Amniotic epithelial cell (primary cell): ENCODE measurements at places on chromosomes 13 and 19.

DNA sequence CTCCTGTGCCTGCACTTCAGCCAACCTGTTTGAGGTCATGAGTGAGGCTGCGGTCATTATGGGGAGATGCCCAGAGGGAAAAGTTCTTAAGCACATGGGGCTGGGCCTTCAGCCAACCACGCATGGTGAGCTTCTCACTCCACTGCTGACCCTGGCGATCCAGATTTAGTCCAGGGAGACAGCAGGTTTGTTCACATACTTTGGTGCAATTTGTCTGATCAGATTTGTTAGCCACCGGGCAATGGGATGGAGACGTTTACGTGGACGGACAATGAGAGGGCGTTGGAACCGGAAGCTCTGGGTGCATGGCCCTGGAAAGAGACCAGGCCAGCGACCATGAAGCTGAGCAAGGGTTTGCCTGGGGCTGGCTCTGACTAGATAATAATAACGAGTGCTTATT, 56.2 kb downstream of the RGCC start:
- no peak for DNase-seq

DNA sequence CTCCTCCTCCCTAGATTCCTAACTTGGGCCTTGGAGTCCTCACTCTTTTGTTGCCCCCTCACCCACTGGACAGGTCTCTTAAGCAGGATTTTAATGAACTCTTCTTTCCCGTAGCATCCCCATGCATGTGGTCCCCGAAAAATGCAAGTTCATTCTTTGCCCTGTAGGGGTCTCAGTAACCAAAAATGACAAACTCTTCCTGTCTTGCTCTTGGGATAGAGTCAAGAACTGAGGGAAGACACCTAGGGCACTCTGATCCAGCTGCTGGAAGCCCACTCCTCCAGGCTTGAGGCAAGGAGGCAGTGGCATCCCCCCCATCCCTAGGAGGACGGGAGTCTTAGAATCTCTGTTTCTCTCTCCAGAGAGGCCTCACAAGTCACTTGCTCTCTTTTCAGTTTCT, 987.0 kb downstream of the DIAPH3 start:
- DNase-seq = no peak

- DNase-seq = no peak
Measured at GRCh38 chr19:48798937-48799336, 11.9 kb downstream of the BCAT2 start.

DNA sequence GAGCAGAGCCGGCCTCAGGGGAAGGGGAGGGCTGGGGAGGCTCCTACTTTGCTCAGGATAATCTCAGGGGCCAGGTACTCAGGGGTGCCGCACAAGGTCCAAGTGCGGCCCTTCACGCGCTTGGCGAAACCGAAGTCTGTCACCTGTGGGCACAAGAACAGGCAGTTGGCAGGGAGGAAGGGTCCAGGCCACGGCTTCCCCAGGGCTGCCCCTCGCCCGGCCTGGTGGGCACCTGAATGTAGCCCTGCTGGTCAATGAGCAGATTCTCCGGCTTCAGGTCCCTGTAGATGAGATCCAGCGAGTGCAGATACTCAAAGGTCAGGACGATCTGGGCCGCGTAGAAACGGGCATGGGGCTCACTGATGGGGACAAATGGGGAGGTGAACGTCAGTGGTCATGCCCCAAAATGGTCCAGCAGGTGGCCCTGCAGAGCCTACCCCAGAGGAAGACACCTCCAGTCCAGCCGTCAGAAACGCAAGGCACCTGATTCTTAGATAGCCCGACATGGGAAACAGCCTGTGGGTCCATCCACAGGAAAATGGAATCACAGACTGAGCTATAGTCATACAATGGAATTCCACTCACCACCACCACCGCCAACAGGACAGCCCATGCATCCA, 7.1 kb upstream of the SAMD1 start:
- DNase-seq = no peak

- peak; percentile 4 for DNase-seq
Measured at GRCh38 chr13:58953638-58954037, 1210.1 kb downstream of the DIAPH3 start.
